Chondrocyte (in vitro differentiated cells): ENCODE measurements at places on chromosomes 5 and 9.

DNA sequence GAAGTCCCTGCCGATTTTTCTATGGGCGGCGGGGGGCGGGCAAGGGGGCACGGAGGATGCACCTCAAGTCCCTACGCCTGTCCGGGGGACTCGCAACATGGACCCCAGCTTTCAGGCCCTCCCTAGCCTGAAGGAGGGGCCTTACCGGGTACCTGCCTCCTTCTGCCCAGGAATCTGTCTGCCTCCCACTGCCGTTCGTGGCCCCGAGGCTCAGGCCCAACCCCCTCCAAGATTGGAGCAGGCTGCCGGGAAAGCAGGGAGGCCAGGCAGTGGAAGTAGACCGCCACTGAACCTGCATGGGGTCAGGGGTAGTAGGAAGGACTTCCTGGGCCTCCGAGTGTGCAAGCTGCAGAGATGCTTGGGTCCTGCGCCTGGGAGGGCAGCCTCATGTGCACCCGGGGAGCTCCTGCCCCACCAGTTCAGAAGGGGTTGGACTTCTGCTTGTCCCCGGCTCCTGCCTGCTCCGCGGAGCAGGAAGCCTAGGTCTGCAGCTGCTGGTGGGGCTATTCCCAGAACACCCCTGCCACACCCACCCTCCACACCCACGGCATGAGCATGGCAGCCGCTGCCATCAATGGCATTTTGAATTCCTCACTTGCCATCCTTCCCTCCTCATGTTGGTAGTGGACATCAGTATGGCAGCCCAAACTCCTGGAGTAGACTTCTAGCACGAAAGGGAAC lies 1312.7 kb upstream of the ACO1 start:
- peak; percentile 72 for DNase-seq

DNA sequence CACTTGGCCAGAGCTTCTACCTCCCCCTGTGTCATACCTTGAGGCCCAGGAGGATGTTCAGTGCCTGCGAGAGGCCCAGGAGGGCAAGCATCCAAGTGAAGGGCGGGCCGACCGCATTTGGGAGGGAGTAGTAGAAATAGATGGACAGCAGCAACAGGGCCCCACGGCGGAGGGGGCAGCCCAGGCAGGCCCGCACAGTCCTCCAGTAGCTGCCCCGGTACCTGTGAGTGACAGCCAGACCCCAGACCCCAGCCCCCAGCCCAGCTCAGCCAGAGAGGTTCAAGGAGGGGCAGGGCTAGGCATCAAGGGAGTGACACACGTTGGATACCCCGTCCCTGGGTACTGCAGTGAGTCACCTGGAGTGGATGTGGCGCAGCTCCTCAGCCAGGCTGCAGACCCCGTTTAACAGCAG lies 1.4 kb downstream of the STING1 start:
- DNase-seq = no peak

DNA sequence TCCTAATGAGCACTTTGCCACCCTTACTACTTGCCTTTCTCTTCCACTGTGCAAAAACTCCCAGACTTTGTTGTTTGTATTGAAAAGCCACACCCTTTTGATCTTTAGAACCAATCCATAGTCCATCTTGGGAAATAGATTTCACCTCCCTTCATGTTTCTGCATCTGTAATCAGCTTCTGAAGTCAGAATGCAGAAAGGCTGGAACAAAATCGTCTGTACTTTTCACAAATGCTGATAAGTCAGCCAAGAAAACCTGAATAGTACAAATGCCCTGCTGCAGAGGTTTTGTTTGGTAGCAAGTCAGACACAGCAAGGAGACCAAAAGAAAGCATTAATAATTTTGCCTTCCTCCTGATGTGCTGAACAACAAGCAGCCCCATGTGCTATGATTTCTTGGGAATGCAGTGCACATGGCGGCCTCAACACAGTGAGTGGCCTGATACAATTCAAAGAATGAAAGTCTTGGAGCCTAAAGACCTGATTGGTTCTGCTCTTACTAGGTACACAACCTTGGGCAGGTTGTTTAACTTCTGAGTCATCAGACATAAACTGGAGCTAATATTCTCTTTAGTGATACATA lies 59.2 kb upstream of the STK32A start:
- no peak for DNase-seq

- no peak for DNase-seq
Measured at GRCh38 chr9:125106285-125106893, 36.9 kb downstream of the SCAI start.

DNA sequence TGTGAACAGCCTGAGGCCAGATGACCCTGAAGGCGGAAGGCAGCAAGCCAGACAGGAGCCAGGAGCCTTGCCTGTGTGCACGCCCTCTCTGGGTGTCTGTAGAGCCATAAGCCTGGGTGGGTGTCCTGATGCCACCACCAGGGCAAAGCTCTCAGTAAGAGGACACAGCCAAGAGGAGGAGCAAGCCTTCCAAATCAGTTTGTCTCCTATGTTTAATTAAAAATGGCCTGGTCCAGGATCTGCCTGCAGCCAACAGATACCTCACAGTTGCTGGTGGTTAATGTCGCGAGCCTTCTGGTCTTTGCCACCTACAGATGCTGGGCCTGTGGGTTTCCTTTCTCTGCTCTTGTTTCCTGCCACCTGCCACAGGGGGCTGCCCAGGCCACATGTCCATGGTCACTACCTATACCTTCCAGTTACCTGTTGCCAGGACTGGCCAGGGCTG lies 56.9 kb downstream of the SYK start:
- no peak for DNase-seq
